ENCODE measurements at places on chromosomes 6 and 20.
A peak's percentile ranks its signal among the peaks of the same experiment; 100 is the strongest.

- DNase-seq: peak; percentile 48
Observed at GRCh38 chr20:49676581-49677291, 36.9 kb downstream of the B4GALT5 start.

DNA sequence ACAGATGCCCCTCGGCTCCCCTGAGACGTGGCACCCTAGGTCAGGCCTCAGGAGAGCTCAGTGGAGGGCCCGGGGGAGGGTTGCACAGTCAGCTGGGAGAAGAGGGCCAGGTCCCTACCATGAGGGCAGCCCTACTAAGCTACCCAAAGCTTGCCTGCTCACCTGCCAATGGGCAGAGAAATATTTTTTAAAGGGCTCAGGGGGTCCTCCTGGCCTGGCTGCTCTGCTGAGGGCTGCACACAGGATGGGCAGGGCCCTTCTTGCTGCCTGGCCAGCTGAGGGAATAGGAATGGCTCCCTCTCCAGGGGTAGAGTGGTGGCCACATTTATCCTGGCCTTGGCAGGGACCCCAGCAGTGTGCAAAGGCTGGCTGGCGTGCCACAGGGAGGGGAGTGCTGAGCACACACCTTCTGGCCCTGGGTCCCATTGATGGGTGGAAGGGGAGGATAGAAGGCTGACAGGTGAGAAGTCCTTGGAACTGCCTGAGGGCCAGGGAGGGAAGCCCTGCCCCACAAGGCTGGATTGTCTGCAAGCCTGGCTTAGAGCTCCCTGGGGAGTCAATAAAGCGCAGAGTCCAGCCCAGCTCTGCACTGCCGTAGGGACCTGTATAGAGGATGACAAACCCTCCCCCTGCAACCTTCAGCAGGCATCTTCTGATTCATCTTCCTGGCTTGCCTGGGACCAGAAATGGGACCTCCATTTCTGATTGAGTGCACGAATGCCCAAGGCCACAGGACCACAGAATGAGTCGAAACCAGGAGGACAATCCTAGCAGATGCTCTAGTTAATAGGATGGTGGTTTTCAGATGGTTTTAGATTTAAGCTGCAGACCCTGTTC, 62.1 kb downstream of the NOL4L start:
- DNase-seq: peak; percentile 55

- no peak for DNase-seq
Observed at GRCh38 chr6:131867744-131868143, 59.9 kb downstream of the ENPP1 start.

DNA sequence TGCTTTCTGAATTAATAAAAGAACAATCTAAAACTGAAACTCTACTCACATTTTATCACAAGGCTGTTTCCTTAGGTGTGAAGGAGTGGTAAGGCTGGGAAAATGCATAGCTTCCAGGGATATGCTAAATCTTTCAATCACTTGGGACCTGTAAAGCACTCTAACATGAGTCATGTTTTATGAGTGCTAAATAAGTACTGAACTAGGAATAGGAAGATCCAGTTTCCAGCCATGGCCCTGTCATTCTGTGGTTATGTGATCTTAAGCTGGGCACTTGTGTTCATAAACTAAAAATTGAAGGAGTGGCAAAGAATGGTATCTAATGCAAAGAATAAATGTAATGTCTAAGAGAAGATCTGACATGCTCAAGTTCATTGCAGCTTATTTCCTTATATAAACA, 6.1 kb upstream of the TMEM200A start:
- DNase-seq: no peak

DNA sequence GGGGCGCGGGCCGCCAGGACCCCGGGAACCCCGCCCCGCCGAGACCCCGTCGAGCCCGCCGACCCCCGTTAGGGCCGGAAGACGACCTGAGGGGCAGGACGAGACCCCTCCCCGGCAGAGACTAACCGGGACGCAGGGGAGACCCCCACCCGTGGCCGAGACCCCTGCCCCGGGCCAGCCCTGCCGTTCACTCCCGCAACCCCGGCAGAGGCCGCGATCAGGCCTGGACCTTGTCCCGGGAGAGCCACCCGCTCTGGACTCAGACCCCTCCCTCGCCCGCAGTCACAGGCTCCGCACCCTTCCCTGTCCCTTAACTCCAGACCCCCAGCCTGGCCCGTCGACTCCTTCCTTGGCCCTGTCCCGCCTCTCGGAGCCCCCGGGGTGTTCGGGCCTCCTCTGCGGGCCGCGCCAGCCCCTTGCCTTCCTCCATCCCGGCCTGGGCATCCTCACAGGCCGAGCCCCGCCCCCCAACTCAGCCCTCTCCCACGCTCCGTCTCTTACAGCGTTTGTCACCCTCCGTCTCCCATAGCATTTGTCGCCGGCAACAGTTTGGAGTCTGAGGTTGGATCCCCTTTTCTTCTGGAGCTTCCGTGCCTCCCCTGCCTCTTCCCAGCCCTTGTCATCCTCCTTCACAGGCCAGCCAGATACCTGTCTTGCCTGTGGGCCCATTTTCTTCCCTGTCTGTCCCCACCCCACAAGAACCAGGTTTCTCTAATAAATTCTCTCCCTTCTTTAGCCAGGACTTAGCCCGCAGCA, 569 bp downstream of the TCEA2 start:
- no peak for DNase-seq

DNA sequence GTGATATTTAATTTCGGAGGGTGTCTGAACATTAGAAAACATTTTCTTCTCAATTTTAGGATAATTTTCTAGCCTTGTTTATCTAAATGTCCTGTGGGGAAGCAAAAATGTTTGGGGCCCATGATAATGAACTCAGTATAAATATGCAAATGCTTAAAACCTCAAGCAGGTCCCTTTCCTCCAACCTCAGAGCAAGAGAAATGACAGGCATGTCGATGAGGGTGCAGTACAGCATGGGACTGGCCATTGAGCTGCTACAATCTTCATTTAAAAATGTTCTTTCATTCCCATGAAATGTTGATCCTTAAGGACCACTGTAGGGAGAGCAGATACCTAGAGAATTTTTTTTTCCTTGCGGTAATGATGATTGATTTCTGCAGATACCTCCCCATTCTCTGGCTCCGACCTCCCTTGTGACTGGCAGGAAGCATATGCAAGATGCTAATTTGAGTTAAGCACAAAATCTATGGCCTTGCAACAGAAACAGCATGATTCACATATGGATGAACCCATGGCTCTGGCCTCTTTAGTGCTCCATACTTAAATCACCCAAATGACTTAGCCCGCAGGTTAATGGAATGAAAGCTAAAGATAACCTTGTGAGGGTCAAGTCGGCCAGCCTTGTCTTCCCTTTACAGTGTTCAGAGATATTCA, 243.3 kb downstream of the SOX4 start:
- DNase-seq: no peak

- DNase-seq: no peak
Observed at GRCh38 chr6:12278915-12279314, 11.2 kb upstream of the EDN1 start.

DNA sequence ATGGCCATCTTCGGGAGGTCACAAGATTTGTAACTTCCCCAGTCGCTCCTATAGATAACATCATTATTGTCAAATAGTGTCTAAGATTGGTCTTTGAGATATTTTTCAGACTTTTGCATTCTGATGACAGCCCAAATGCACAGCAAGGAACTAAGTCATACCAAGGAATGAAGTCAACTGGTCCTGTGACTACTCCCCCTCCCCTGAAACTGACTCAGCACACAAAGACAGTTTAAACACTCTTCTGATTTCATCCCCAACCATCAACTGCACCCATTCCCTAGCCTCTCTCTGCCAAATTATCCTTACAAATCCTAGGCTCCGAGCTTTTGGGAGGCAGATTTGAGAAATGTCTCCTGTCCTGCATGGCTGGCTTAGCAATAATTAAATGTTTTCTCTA, 139.4 kb downstream of the HS3ST5 start:
- no peak for DNase-seq

DNA sequence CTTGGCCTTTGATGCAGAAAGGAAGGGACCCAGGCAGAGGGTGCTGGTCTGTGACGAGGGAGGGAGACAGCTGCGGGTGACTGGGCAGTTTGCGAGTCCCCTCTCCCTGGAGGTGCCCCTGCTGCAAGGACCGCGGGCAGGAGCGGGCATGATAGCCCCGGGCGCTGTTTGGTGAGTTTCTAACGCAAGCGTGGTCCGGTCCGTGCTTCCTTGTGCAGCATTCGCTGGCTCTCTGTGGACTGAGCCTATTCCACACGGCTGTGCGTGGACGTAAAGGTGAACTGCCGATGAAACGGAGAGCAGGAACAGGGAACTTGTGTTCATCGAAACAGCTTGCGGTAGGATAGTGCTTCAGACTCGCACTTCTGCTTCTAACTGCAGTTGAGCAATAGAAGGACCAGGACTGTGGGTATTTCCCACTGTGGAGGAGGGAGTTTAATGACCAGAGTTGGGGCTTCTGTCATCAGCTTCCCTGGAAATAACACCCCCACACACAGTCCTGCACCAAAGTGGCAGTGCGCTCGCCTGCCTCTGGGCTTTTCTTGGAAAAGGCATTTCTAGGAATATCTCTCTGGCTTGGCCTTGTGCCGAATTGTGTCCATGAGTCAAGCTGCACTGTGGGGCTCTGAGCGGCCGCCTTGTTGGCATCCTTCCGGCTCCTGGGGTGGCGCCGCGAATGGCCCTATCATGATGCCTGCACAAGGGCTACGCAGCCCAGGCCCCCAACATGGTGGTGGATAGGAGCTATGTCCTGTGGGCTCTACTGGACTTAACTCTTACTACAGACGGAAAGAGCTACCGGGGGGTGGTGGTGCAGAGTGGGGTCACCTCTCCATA, 48.9 kb downstream of the DUSP22 start:
- no peak for DNase-seq

GRCh38 chr6:44230034-44230675, 6.8 kb downstream of the SLC29A1 start:
- no peak for DNase-seq

DNA sequence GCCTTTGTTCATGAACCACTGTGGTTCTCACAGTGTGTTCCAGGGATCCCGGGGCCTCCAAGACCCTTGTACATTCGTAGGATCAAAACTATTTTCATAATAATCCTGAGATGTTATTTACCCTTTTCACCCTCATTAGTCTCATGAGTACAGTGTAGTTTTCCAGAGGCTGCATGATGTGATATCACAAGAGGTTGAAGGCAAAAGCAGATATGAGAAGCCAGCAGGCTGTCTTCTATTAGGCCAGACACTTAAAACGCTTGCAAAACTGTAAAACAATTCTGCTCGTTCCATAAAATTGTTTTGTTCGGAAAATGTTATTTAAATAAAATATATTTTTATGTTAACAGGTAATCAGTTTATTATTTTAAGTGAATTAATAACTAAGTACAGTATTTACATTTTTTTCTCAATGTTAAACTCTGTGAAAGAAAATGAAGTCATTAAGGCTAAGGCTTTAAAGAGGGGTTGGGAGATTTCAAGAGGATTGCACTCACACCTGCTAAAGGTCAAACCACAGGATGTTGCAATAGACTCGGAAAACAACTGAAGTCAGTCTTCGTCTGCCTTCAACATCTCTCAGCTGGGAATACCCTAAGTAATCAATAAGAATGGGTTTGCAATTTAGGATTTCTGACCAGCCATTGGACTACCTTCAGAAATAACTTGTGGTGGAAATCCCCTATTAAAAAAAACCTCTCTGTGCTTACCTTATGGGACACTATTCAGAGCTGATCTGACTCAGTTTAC, 474.2 kb downstream of the KIF16B start:
- no peak for DNase-seq

DNA sequence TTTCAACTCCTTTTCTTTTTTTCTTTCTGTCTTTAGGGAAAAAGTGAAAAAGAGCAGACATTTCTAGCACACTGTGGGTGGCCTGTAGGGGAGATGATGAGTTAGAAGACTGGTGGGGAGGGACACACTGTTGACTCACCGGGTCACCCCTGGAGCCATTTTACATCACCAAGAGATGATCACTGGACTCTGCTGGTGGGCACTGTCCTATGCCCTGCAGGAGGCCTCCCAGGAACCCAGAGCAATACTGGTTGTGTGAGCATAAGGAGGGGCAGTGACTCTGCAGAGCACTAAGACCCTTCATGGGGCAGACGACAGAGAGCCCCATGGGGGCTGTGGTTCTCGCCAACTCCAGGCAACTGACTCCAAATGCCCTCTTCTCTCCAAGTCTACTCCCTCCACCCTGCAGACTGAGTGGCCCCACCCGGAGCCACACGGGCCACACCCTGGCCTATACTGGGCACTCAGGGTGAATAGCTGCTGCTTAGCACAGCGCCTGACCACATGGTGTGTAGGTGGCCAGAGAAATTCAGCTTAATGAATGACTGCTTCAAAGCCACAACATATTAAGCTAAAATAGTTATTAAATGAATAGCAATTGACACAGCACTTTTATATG, 177.5 kb downstream of the CDC5L start:
- no peak for DNase-seq

GRCh38 chr20:17836303-17836861, 132.2 kb downstream of the SNX5 start:
- DNase-seq: no peak

DNA sequence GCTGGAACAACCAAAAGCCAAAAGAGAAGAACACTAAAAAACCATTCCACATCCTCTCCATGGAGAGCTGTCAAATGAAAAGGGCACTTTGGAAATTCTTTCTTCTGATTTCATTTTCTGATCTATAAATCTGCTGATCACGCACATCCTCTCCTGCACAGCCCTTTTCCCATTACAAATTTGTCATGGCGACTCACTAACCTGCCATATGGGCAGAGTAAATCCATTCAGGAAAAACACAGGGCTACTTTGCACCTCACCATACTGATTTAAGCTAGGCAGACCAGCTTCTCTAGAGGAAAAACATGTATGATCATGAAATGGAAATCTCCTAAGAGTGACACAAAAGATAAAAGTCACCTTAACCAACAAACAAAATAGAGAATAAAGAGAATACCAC, 26.0 kb downstream of the TOMM6 start:
- no peak for DNase-seq

Data from CD4-positive, alpha-beta T cell treated with Interleukin-6 for 4 hours (primary cell).